Stimulated activated CD8-positive, alpha-beta memory T cell treated with anti-CD3 and anti-CD28 coated beads, Interleukin-7, amount 100 ng/mL, for 1 hour (primary cell): ENCODE measurements at places on chromosomes 7 and 10.

DNA sequence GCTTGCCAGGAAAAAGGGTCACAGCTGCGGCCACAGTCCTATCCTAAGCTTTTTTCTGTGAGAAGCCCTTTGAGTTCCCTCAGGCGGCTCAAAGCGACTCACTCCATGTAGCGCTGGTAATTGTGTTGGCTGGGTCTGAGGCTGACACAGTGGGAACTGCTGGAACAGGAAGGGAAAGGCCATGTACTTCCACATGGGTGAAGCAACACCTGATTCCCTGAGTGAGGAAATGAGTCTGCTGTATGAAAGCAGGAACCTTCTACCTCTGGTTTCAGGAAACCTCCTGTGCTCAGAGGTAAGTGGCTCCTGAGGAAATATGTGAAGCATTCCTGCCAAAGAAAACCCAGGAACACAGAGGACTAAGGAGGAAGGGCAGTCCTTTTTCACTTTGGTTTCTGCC, 734.6 kb upstream of the SORCS1 start:
- no peak for DNase-seq

- DNase-seq = no peak
These were observed 215.2 kb upstream of the MKLN1 start for GRCh38 chr7:131112431-131112830.

DNA sequence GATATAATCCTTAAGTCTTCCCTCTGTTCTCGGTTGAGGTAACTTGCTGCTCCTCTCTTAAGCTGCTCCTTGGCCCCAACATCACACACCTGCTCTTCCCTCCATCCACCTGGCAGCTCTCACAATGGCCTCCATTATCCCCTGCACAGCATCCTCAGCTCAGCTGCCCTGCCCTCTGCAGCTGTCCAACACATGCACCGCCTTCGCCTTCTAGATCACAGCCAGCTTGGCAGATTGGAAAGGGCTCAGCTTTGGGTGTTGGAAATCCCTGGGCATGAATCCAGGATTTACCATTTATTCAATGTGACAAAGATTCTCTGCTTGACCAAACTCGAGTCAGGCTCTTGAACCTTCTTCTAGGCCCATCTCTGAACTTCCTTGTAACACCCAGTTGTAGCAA, 20.6 kb downstream of the RGR start:
- DNase-seq = no peak

DNA sequence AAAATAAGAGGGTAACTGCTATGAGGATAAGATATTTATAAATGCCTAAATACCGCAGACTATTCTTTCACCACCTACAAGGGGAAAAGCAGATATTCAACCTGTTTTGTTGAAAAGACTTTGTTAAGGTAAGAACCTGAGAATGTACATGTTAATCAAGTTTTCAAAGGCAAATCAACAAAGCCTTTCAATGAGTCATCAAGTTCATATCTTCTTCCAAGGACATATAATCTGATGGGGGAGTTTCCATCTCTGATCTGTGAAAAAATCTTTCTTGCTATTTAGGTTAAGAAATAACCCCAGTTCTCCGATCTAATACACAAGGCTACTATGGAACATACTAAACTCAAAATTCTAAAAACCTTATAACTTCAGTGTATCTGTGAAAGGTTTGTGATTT, 40.0 kb upstream of the ANLN start:
- DNase-seq = no peak

- DNase-seq = no peak
These were observed 9.0 kb downstream of the OAT start for GRCh38 chr10:124409696-124410095.

GRCh38 chr10:8238986-8239385, 184.5 kb downstream of the GATA3 start:
- DNase-seq = no peak

DNA sequence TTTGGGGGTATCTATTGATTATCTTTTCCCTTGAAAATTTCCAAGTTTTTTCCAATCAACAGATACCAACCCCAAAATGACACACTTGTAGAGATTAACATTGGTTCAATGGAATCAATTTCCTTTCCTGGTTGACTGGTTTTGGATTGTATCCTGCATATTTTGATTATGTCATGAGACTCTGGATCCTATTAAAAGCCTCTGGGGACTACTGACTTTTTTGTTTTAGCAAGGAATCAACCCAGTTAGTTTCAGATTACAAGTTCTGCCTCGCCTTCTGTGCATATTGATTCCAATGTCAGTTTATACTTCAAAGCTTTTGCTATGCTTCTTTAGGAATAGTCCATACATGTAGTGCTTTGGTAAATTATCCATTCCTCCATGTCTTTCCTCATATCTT, 29.2 kb downstream of the COPG2 start:
- DNase-seq = no peak
